ENCODE measurements at places on chromosomes 4 and X.

GRCh38 chr4:159765382-159765781 lies 662.5 kb downstream of the RAPGEF2 start:
- no peak for DNase-seq

GRCh38 chr4:89245459-89245858 lies 62.1 kb downstream of the GPRIN3 start:
- no peak for DNase-seq

GRCh38 chrX:153736071-153736820 lies 11.6 kb downstream of the ABCD1 start:
- DNase-seq = no peak

DNA sequence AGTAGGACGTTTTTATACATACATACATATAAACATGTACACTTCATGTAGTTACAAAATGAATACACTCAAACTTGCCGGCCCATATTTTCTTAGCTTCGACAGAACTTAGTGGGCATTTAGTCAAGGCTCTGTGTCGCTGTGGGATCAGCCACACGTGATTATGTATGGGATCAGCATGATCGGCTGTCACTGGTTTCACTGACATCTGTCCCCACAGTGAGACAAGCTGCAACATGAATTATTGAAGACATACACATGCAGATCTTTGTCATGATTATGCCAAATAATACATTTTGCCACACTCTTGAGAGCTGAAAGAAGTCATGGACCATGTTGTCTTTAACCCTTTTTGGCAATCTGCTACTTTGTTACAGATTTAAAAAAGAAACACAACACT lies 38.2 kb upstream of the NAA11 start:
- no peak for DNase-seq

- no peak for DNase-seq
Measured at GRCh38 chr4:71540749-71541269, 202.0 kb downstream of the SLC4A4 start.

DNA sequence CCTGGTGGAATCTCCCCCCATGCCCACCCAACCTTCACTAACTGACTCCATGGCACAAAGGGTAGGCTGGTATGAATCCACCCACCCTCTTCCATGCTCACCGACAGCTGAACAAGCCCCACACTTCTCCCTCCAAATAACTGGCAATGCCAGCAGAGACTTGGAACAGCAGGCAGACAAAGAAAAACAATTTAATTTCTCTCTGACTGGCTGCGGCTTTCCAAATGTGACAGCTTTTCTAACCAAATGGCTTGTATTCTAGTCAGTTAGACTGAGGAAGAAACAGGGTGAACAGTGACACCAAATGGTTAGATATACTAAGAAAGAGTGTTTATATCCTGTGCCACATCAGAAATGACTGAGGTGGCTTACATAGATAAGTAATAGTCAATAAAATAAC lies 199.3 kb upstream of the ADAMTS3 start:
- DNase-seq = no peak

Data from CD4-positive, alpha-beta T cell treated with Interleukin-15 for 1 hour (primary cell).